ENCODE measurements at places on chromosomes 4 and X.

DNA sequence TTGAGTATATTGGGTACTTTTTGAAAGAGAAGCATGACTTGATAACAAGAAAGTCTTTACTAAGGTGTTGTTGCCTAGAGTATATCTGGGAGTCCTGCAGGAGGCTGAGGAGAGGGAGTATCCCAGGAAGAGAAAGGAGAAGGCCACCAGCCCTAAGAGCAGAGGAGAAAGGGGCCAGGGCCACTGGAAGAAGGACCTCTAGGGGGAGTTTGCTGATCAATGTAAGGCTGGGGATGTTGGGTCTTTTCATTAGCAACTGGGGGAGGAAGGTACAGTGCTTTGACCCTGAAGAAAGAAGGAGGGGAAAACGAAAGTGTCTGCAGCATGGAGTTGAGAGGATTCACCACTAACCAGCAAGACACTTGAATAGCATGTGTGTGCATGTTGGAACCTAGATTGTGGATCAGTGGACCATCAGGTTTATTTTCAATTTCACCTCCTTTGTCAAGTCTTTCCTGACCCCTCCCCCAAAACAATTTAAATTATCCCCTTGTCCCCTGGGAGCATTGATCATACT, 4.5 kb downstream of the SMIM9 start:
- no peak for DNase-seq

DNA sequence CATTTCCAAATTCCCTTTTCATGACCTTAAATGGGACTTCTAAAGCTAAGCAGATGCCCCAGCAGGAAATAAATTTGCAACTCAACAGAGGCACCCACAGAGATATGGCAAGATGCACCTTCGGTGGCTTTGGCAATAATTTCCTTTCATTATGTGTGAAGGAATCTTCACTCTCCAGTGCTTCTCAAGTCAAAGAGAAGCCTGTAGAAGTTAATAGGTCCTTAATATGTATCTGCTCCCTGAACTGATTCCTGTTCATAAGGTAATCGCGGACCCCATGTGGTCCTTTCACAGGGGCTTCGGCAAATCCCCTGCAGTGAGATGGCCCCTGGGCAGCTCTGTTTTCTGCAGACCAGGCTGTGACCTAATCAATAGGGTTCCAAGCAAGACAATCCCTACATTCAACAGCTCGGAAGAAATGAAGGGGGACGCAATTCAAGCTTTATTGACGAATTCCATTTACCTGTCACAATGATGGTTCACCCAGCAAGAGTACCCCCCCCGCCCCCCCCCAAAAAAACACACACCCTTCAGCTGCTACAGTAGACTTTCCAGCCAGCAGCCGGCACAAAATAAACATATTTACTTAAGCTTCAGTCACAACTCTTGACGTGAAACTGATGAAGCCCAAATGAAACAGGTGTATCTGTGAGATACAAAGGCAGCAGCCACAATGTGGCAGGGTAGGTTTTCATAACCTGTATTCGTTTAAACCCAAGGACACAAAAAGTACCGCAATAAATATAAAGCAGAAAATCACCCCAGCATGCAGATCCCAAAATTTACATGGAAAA, 35.3 kb downstream of the FAT1 start:
- DNase-seq: no peak

DNA sequence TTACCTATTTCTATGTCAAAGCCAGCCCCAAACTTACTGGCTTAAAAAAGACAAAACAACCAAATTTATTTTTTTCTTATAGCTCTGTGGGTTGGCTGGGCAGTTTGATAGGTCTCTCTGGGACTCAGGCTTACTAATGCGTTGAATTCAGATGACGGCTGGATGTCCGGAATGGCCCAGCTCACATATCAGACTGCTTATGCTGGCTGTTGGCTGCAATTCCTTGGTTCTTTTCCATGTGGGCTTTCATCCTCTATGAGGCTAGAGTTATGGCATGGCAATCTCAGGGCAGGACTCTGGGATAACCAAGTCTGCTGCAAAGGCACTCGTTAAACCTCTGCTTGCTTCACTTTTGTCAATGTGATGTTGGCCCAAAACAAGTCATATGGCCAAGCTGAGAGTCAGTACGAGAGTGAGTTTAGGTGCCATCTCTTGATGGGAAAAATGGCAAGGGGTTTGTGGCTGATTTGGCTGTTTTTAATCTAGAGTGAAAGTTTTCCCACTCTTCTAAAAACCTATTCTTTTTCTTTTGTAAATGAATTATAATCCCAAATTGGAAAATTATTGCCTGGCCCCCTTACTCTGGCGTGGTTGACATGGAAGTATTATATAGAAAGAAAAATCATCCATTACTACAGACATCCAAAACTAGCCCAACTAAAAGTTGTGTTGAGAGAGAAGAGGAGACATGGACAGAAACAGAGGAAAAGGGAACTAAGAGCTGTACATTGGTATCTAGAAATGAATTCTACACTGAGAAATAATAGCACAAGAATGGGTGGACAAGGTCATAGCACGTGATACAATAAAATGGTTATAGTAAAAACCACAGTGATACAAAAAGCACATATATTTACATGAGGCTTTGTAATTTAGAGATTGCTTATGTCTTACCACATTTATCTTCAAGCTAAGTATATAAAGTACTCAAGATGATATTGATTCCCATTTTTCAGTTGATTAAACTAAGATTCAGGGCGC, 6.6 kb downstream of the PRIMPOL start:
- DNase-seq: no peak

DNA sequence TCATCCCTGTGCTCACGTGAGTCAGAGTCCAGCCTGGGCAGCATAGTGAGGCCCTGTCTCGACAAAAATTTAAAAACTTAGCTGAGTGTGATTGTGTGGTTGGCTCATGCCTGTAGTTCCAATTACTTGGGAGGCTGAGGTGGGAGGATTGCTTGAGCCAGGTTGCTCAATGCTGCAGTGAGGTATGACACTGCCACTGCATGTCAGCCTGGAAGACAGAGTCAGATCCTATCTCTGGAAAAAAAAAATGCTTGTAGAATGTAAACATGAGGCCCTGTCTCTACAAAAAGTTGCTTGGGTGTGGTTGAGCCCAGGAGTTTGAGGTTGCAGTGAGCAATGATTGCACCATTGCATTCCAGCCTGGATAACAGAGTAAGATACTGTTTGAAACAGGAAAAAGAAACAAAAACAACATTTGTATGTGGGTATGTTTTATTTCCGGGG, 11.3 kb upstream of the YTHDC1 start:
- no peak for DNase-seq

- no peak for DNase-seq
Measured at GRCh38 chr4:146567396-146567795, 45.7 kb upstream of the SLC10A7 start.

DNA sequence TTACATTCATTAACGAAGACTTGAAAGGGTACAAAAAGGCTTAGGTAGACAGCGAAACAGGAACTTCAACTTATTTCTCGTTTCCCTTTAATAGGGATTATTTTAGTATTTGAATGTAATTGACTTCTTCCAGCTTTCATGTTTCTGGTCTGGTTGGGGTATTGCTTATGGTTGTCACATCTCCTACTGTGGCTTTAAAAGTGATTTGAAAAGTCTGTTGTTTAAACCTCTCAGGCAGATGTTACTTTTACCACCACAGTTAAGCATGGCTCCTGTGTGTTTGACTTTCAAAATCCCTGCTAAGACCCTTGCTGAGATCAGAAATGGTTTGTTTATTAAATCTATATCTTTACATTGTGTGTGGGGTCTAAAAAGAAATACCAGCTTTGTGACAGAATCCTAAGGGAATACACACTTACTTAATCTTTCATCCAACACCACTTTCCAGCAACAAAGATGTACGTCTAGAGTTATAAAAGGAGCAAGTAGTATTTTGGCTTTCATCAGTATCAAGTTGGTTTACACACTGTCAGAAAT, 661.2 kb downstream of the FAT4 start:
- no peak for DNase-seq

DNA sequence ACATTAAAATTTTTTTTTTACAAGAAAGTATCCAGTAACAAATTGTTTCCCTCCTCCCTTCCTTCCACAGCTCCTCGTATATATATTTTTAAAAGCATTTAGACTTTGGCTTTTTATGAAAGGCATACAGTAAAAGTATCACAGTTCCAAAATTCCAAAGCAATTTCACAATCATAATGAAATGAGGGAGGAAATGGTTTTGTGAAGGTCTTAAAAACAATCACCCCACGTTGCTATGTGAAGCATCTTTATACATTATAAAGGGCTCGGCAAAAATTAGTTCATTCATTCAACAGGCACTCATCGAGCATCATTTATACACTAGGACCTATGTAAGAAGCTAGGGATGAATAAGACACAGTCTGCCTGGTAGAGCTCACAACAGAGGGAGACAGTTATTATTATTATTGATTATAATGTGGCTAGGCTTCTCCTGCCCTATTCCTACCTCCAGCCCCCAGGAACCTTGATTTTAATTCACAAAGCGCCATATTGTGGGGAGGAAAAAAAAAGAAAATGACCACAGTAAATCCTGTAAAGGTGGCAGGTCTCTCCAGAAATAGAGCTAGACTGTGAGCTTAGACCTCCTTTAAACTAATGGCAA, 239.9 kb downstream of the MAML3 start:
- DNase-seq: no peak

DNA sequence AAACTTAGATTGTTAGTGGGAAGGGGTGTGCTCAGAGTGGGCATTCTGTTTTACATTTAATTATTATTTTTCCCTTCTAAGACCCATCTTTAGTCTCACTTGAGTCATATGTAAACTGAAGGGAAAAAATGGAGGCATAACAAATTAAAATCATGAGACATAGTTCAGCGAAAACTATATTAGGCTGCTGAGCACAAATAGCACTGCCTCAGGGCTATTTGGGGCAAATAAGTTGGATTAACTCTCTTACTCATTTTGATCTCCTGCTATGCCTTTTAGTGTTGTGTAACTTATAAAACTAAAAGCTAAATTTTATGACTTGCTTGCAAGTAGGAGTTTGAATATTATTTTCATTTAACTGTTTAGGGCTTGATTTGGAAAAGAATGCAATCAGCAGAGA, 1329.2 kb upstream of the PCDH7 start:
- DNase-seq: no peak

- DNase-seq: no peak
Measured at GRCh38 chrX:20471483-20471882, 204.8 kb upstream of the RPS6KA3 start.

- DNase-seq: no peak
Measured at GRCh38 chr4:88251924-88252323, 32.4 kb downstream of the PPM1K start.

- no peak for DNase-seq
Measured at GRCh38 chrX:10831716-10832502, 211.5 kb upstream of the MID1 start.
